ENCODE measurements at places on chromosomes 7 and 10.

- no peak for DNase-seq
Observed at GRCh38 chr7:80488406-80488805, 23.5 kb downstream of the GNAT3 start.

DNA sequence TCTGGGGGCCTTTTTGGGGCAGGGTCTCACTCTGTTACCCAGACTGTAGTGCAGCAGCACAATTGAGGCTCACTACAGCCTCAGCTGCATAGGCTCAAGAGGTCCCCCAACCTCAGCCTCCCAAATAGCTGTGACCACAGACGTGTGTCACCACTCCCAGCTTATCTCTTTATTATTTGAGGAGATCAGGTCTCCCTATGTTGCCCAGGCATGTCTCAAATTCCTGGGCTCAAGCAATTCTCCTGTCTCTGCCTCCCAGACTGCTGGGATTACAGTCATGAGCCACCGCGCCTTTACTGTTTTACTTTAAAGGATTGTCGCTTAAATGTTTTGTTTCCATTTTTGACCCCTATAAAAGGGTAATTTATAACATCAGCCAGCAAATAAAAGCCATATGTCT, 502.6 kb upstream of the AUTS2 start:
- DNase-seq: no peak

- no peak for DNase-seq
Observed at GRCh38 chr10:44242826-44243225, 142.1 kb downstream of the CXCL12 start.

DNA sequence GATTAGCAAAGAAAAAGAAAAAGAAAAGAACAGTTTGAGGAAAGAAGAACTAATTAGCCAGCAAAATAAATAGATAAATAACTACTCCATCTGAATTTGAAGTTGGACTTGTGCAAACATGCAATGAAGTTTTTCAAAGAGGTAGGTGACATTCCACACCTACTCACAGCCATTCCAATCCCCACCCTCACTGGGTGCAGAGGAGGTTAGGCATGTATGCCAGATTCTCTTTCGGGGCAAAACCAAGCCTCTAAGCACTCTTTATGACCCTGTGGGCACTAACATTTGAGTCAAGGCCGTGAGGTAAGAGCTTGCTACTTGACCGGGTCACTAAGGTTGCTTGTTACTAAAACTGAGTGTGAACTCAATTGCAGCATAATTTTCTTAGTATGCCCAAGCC, 108.4 kb upstream of the SEMA3A start:
- DNase-seq: peak; percentile 10

DNA sequence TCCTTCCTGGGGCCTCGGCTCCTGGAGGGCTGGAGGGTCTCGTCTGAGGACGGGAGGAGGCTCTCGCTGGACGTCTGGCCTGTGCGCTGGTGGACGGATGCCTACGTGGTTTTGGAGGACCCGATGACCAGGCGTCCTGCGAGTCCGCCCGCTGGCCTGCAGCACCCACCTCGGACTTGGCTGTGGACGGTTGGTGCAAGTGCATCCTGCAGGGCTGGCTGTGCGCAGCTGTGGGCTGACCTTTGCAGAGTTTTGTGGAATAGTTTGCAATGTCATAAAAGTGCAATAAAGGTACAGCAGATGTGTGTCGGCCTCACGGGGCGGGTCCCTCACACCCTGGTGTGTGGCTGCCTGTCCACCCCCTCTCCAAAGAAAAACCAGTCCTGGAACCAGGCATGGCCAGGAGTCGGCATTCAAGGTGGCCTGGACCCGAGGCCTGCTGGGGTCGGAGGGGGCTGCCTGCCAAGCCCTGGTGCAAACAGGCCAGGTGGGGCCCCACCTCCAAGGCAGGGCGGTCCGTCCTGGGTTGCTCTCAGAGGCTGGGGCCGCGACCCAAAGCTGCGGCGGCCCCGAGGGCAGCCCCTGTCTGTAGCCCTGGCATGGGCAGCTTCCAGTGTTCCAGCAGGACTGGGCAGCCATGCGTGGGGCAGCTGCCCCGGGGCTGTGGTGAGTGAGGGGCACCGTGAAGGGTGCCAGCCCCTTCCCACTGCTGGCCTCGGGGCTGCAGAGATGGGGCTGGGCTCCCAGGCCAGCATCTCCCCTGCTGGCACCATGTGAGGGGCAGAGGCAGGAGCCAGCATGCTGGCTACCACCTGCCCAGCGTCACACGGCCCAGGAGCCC, 29.3 kb upstream of the FOXL3 start:
- DNase-seq: no peak

DNA sequence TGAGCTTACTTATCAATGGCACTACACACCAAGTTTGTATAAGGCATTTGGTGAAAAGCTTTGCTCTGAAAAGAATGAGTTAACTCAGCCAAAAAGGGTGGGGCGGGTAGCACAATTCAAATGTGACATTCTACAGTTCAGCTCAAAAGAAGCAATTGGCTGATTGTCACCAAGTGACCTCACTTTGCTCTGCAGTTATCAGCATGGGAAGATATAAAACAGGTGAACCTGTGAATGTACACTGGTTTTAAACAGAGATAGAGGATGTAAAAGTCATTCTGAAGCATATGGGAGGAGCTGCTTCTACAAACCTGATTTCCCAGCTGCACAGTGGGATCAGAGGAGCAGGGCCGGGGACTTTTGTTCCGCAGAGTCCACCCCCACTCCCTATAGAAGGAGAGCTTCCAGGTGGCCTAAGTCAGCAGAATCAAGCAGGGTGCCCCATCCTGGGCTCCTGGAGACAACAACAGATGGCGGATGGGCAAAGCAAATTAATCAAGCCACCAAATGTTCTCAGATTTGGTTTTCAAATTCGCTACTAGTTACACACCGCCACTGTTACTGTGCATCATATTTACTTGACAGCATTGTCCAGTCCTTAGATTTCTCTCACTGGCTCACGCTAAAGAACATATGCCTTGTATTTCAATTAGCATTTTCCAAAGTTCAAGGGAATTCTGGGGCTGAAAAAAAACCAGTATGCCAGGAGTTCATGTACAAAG, 27.5 kb upstream of the NPVF start:
- no peak for DNase-seq

- DNase-seq: no peak
Observed at GRCh38 chr7:155878674-155879073, 66.4 kb upstream of the SHH start.

All from HuH-7 (cell line).